GM23338 (cell line): ENCODE measurements at places on chromosomes 11 and 22. TPM values are rescaled to one million over a fixed set of nuclear protein-coding genes. Genes with fewer than 3 reads are reported as not detected.

Gene TRPM5
- polyA plus RNA-seq: not detected in 2 replicates

Gene GTSE1
- 28.6 TPM in 2 replicates for polyA plus RNA-seq

Gene GDPD4
- not detected in 2 replicates for polyA plus RNA-seq

Gene C11orf87
- polyA plus RNA-seq: 0.40 and 0.50 TPM in 2 replicates

Gene MCAT
- 9.7 and 10.4 TPM in 2 replicates for polyA plus RNA-seq

Gene MOV10L1
- 1.2 and 1.8 TPM in 2 replicates for polyA plus RNA-seq

Gene MAPK8IP2
- 0.15 and 0.16 TPM in 2 replicates for polyA plus RNA-seq

Gene OR51B5
- not detected in 2 replicates for polyA plus RNA-seq

Gene GLB1L2
- 2.9 and 3.3 TPM in 2 replicates for polyA plus RNA-seq

Gene UBQLNL
- 0.09 TPM in 1 of 2 replicates, not detected in the other for polyA plus RNA-seq

Gene UNC93B1
- polyA plus RNA-seq: 15.7 and 16.2 TPM in 2 replicates

Gene CD44
- polyA plus RNA-seq: 3.8 and 4.0 TPM in 2 replicates

Gene P2RY2
- 0.40 and 0.63 TPM in 2 replicates for polyA plus RNA-seq

Gene MAML2
- polyA plus RNA-seq: 1.7 and 2.0 TPM in 2 replicates

Gene NR1H3
- polyA plus RNA-seq: 16.5 and 17.5 TPM in 2 replicates

Gene RAD9A
- 17.0 and 18.9 TPM in 2 replicates for polyA plus RNA-seq

Gene LINC01488
- not detected in 2 replicates for polyA plus RNA-seq

Gene CRACR2B
- polyA plus RNA-seq: 55.9 and 59.4 TPM in 2 replicates

Gene HTR3A
- 5.5 and 5.8 TPM in 2 replicates for polyA plus RNA-seq

Gene EMID1
- 3.0 and 3.5 TPM in 2 replicates for polyA plus RNA-seq

Gene PHLDB1
- polyA plus RNA-seq: 45.3 and 46.0 TPM in 2 replicates
